Suprapubic skin (tissue), 4 donors: ENCODE measurements at places on chromosomes 16 and 17.

- DNase-seq: no peak
- H3K4me1 ChIP-seq: no peaks in the 10 kb centered on the region
- H3K27ac ChIP-seq: no peak overlapping the region
- no peaks in the 10 kb centered on the region for H3K36me3 ChIP-seq
- no peak overlapping the region for H3K4me3 ChIP-seq
Observed at GRCh38 chr16:8377864-8378263, 212.4 kb downstream of the TMEM114 start.

- H3K27ac ChIP-seq: no peak overlapping the region
- H3K27me3 ChIP-seq: no peaks in the 10 kb centered on the region
Observed at GRCh38 chr17:42691021-42691545, 8.8 kb downstream of the CNTNAP1 start.

DNA sequence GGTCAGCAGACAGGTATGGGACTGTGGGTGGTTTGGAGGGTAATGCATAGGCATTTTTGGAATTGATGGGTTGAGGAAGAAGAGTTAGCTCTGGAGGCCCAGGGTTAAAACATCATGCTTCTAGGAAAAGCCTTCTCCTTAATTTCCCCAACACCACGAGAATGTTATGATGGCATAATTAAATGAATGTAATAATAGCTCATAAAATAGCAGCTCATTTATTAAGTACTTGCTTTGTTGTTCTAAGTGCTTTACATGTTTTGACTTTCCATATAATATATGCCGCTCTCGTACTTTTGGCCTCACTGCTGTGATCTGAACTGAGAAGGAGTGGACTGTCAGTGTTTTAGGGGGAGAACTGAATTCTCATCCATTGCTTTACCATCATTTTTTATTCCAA lies 14.3 kb downstream of the LIMD2 start:
- no peak overlapping the region for H3K27ac ChIP-seq
- H3K27me3 ChIP-seq: no peaks in the 10 kb centered on the region
- H3K4me3 ChIP-seq: no peak overlapping the region

GRCh38 chr16:52993179-52993578 lies 59.5 kb downstream of the CHD9NB start:
- H3K4me1 ChIP-seq: no peaks in the 10 kb centered on the region
- H3K36me3 ChIP-seq: no peaks in the 10 kb centered on the region
- H3K27ac ChIP-seq: no peak overlapping the region
- H3K4me3 ChIP-seq: no peak overlapping the region
- no peak for DNase-seq

GRCh38 chr16:56261656-56262055 lies 70.4 kb downstream of the GNAO1 start:
- H3K27ac ChIP-seq: no peak overlapping the region
- H3K36me3 ChIP-seq: no peaks in the 10 kb centered on the region
- no peaks in the 10 kb centered on the region for H3K27me3 ChIP-seq
- no peak for DNase-seq
- H3K4me3 ChIP-seq: no peak overlapping the region

GRCh38 chr17:66704858-66705520 lies 129.9 kb upstream of the CACNG5 start:
- H3K36me3 ChIP-seq: no peaks in the 10 kb centered on the region
- H3K27ac ChIP-seq: no peak overlapping the region
- no peaks in the 10 kb centered on the region for H3K27me3 ChIP-seq
- H3K4me1 ChIP-seq: no peaks in the 10 kb centered on the region
- no peak overlapping the region for H3K4me3 ChIP-seq
- no peak for DNase-seq

GRCh38 chr17:78939615-78940014 lies 14.4 kb upstream of the TIMP2 start:
- no peaks in the 10 kb centered on the region for H3K36me3 ChIP-seq
- no peak overlapping the region for H3K4me3 ChIP-seq
- no peak overlapping the region for H3K27ac ChIP-seq
- no peak for DNase-seq
- H3K4me1 ChIP-seq: peaks cover 13% of the 10 kb centered on the region
